Activated T-cell treated with anti-CD3 and anti-CD28 coated beads for 24 hours (primary cell): ENCODE measurements at places on chromosomes 5 and 9.

- no peak for DNase-seq
Measured at GRCh38 chr9:13324988-13325387, 45.5 kb upstream of the MPDZ start.

- DNase-seq, result no peak
Measured at GRCh38 chr5:34603378-34603777, 52.8 kb upstream of the RAI14 start.

DNA sequence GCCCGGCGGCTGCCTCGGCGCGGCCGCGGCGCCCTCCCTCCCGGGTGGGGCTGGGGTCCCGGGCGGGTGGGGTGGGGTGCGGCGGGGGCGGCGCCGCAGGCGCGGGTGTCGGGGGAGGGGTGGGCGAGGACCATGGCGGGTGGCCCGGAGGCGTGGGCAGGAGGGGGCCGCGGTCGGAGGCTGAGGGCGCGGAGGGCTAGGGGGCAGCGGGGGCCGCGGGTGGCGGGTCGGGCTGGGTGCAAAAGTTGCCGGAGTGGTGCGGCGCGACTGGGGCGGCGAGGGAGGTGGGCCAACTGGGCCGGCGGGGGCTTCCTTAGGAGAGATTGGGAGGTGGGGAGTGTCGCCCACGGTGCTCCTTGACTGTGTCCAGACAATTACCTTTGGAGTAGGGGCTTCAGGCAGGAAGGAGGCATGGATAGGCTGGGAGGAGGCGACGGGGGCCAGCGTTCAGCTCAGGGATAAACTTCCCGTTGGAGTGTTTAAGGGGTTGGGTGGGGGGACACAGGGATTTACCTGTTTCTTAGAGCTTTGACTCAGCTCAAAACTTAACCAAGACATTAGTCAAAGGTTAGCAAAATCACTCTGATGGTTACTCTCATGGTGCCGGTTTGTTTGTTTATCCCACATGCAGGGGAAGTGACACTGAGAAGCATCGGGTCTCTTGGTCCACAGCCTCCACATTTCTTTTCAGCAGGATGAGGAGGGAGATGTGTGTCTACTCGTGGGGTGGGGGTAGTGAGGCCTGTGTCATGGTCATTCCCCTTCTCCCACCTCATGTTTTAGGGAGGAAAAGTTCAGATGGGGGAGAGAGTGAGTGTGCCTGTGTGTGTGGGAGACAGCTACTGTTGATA, 859 bp downstream of the CSNK1G3 start:
- DNase-seq, result peak; percentile 21

DNA sequence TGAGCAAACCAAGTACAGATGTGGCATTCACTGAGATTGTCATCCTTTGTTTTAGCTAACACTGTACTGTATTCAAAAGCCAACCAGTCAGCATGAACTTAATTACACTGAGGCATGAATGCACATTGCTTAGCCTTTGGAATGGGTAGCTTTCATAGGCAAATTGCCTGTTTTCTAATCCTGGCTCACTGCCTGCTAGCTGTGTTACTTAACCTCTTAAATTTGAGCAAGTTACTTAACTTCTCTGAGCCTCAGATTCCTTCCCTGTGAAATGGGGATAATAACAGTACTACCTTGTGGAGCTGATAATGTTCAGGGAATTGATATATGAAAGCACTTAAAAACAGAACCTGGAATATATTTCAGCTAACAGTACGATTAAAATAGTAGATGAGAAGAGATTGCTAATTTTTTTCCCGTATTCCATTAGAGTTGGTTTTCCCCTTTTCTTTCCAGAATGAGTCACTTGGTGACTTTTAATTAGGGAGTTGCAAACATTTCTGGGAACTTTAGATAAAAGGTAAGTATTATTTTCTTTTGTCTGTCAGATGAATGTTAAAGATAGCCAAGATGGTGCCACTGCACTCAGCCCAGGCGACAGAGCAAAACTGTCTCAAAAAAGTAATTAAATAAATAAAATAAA, 43.9 kb downstream of the ARRDC3 start:
- DNase-seq, result no peak
